RPMI7951 (cell line): ENCODE measurements at places on chromosomes 4 and X. TPM values are rescaled to one million over a fixed set of nuclear protein-coding genes. Genes with fewer than 3 reads are reported as not detected.
A peak's percentile ranks its signal among the peaks of the same experiment; 100 is the strongest.

DNA sequence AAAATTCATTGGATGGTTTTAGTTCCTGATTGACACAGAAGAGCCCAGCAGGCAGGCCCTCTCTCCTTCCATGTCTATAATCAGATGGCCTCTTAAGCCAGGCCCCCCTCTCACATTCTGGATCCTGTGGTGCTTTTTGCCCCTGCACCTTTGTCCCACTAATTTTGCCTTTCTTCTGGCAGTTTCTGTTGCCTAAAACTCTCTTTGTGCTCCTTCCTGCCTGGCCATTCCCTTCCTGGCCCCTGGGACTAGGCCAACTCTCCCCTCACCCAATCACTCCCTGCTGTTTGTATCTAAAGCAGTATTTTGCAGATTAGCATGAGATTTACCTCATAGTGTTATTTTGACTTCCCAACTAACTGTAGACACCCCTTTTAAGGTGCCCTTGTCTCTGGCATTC lies 42.7 kb upstream of the DDX3X start:
- DNase-seq = no peak

DNA sequence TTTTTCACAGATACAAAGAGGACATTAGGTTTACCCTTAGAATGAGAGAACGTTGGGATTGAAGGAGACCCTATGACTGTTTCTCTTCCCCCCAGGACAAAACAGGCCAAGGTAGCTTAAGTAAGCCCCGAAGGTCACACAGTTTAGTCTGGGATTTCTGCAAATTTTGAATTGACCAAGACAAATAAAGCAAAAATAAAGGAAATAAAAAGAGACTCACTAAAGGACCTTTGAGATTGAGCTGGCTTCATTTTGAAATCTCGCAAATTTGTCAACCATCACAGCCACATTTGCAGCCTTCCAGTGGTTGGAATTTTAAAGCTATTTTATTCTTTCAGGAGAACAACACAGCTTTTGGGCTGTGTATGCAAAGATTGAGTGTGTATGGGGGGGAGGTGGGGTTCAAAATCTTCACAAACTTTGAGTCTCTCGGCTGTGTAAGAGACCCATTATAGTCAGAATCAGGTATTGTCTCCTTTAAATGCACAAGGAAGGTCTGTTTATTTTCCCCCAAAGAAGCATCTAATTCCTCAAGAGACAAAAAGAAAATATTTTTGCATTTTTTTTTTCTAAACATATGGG lies 4.2 kb downstream of the TMSB4X start:
- no peak for DNase-seq

DNA sequence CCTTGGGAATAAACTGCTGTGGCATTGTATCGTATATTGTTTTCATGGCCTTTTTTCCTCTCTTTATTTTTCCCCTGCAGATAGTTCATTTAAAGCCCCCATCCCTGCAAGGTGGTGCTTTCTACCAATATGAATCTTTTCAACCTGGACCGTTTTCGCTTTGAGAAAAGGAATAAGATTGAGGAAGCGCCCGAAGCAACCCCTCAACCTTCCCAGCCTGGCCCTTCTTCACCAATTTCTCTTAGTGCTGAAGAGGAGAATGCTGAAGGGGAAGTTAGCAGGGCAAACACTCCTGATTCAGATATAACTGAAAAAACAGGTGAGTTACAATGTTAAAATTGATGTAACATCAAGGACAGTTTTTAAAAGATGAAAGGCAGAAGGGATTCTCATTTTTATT lies 601 bp downstream of the SMARCAD1 start:
- no peak for DNase-seq

DNA sequence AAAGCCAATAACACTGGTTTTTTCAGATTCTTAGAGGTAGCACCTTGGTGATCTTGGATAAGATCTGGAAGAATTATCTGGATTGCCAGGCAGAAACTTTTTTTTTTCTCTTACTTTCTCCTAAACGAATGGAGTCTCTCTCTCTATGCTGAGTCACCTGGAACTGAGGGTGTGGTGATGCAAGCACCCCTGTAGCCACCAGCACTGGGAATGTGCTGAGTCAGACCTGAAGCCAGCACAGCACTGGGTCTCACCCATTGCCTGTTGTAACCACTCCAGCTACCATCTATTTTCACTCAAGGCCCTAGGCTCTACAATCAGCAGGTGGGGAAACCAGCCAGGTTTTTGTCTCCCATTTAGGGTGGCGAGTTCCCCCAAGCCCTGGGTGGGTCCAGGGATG lies 923.8 kb downstream of the RAPGEF2 start:
- DNase-seq = no peak

- peak; percentile 94 for DNase-seq
Observed at GRCh38 chr4:123477711-123478209, 81.2 kb downstream of the SPRY1 start.

GRCh38 chrX:110052303-110052702 lies 49.4 kb downstream of the TMEM164 start:
- no peak for DNase-seq

Gene SATL1
- not detected in 2 replicates for total RNA-seq

Gene OCIAD1
- 104 and 139 TPM in 2 replicates for total RNA-seq

Gene RBM47
- total RNA-seq = 7.0 and 8.5 TPM in 2 replicates

Gene GLRB
- total RNA-seq = 9.8 and 11.1 TPM in 2 replicates
